AG04450 (cell line): ENCODE measurements at places on chromosomes 7 and 10.

- no peak for DNase-seq
These were observed 459.9 kb downstream of the PLXNA4 start for GRCh38 chr7:132116369-132116768.

GRCh38 chr7:113414401-113415035 is 296.2 kb upstream of the SMIM30 start:
- no peak for DNase-seq

DNA sequence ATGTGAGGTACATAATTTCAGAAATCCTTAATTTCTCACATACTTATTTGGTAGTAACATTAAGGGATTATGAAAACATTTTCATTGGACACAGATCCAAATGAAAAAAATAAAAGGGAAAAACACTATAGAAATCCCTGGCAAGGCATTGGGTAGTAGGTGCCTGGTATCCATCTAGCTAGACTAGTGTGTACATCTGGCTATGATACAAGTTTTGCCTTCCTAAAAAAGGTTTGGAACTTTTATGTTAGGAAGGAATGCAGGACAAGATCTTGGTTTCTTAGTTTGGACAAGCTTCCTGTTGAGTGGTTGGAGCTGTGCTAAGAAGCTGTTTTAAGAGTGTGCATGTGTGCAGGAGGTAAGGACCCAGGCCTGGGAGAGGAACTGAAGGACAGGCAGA is 252.3 kb upstream of the GLI3 start:
- DNase-seq = no peak

- DNase-seq = no peak
These were observed 39.5 kb downstream of the CRHR2 start for GRCh38 chr7:30642789-30643188.

- no peak for DNase-seq
These were observed at the start of gene RP9 for GRCh38 chr7:33109005-33109757. TSS of gene RP9 (minus strand) at chr7:33109404. CDS start at chr7:33109372, 32 bp downstream.

DNA sequence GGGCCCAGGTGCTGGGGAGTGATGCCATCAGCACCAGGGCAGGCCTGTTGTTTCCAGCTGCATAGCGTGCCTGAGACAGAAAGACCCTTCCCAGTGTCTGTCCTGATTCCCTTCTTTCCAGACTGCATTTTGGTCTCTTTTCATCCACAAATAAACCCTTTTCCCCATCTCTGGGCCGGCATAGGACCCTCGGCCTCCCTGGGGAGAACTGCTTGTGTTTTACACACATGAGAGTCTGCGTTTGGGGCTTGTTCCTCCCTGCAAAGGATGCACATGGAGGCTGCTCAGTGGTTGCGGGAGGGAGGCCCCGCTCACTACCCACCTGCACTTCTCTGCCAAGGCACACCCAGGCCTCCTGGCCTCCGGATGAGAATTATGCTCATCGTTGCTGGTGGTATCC is 5.8 kb upstream of the MMP21 start:
- DNase-seq = no peak

- DNase-seq = no peak
These were observed 33.9 kb downstream of the CHN2 start for GRCh38 chr7:29228289-29229011.

GRCh38 chr7:80584778-80585177 is 53.7 kb upstream of the CD36 start:
- DNase-seq = no peak

DNA sequence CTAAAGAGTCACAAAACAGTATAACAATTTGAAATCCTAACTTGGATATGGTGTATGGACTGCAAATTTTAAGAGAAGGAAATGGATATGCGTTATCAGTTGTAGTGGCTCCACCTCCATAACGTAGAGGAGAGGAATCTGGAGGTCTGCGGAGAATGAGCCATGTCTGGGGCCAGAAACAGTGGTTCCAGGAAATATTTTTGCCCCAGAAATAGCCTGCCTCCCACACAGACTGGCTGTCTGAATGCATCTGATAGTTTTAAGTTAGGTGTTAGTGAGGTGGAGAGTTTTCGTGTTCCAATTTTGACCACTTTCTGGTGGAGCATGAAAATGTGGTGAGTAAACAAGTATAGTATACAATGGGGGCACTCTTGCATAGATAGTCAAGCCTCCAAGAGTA is 1.6 kb downstream of the PHTF2 start:
- no peak for DNase-seq

GRCh38 chr10:7285522-7286322 is 125.1 kb downstream of the SFMBT2 start:
- no peak for DNase-seq

DNA sequence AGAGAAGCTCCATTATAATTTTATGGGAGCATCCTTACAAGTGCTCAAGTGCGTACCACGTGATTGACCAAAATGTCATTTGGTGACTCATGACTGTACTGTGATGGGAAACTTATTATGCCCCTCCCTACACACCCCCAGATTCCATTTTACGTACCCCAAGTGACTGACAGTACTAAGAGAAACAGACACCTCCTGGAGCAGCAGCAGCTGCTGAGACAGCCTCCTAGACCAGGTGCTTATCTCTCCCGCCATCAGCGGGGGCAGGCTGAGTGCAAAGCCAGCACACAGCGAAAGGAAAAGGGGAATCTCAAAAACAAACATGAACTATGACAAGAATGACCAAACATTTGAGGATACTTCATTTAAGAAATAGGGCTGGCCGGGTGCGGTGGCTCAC is 4.2 kb upstream of the ADAM12 start:
- no peak for DNase-seq

DNA sequence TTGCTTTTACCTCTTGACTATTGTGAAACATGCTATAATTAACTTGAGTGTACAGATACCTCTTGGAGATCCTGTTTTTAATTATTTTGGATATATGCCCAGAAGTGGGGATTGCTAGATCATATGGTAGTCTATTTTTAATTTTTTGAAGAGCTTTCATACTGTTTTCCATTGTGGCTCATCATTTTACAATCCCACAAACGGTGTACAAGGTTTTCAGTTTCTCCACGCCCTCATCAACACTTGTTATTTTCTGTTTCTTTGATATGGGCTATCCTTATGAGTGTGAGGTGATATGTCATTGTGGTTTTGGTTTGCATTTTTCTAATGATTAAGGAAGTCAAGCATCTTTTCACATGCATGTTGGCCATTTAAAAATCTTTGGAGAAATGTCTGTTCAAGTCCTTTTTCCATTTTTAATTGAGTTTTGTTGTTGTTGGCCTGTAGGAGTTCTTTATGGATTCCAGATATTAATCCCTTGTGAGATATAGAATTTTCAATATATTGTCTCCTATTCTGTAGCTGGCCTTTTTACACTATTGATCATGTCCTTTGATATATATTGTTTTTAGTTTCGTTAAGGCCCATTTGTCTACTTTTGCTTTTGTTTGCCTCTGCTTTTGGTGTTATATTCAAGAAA is 7.5 kb downstream of the AGK start:
- no peak for DNase-seq

GRCh38 chr7:41969561-41970105 is 266.7 kb upstream of the INHBA start:
- DNase-seq = no peak

DNA sequence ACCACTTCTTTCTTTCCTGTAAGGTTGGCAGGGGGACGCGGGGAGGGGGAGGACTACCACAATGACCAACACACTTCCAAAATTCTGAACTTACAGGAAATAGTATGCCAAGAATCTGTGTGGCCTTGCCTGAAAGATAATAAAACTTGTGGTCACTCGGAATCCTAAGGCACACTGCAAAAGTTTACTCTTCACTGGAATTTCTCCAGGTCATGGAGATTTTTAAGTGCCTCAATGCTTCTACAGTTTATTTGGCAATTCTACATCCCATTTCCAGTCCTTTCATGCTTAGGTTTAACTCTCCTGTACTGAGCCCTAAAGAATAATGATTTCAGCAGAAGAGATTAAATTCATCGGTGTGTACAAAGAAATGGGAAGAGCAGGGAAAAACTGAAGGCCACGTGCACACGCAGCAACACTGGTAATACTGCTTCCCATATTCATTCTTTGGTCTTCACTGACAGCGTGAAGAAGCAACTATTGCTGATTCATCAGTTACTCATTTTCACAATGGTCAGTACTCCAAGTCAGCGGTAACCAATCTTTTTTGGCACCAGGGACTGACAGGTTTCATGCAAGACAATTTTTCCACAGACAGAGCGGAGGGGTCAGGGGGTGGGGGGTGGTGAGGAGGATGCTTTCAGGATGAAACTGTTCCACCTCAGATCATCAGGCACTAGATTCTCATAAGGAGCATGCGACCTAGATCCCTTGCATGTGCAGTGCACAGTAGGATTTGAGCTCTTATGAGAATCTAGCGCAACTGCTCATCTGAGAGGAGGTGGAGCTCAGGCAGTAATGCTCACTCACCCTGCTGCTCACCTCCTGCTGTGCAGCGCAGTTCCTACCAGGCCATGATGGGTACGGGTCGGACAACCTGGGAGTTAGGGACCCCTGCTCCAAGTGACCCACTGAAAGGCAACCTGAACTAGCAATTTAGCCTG is 9.8 kb downstream of the LARP4B start:
- no peak for DNase-seq

DNA sequence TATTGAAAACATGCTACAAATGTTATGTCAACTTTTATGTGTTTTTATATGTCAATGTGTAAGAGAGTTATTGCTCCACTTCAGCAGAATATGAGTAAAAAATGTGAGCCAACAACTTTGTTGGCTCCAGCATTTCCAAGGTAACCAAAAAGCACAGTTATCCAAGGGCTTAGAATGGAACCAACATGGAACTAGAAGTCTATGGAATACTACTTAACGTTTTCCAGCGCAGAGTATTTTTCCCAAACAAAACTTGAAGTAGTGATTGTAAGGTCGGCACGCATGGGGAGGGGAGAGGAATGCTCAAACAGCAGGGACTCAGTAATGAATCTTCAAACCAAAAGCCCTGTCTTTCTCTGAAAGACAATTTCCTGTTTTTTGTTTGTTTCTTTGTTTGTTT is 45.0 kb upstream of the TSPAN13 start:
- no peak for DNase-seq

- no peak for DNase-seq
These were observed 516.4 kb downstream of the PCDH15 start for GRCh38 chr10:54284526-54285193.

- DNase-seq = no peak
These were observed 6.9 kb downstream of the PIK3CG start for GRCh38 chr7:106871793-106872571.

DNA sequence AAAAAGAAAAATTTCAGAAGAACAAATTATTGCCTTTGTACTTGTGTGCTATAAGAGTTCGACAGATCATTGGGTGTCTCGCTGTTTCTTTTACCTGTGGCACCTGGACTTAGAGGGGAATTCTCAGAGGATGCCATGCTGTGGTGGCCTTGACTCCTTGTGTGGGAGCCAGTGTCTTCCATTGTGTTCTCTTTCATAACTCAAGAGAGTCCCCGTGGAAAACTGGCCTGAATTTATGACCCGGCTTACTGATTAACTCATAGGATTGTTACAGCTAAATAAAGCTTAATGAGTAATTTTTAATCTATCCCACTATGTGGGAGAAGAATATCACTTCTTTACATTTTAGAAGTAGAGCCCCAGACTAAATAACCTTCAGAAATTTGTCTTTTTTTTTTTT is 54.5 kb downstream of the UBE3C start:
- DNase-seq = no peak

DNA sequence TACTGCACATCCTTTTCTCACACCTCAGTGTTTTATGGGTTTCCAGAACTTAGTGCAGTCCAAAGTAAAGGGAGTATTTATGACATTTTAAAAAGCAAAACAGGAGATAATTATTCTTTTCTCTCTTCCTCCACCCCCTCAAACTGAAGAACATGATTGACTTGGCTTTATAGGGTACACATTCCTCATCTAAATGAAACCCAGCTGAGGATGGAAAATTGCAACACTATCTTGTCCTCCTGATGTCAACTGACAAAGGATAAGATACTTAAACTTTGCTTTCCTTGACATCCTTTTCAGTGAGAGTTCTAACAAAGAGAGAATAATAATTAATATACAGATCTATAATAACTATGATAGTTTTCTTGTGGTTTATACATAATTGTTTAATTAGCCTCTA is 299.1 kb downstream of the BBS9 start:
- no peak for DNase-seq

- DNase-seq = peak; percentile 87
These were observed 28.1 kb downstream of the ARL4A start for GRCh38 chr7:12715372-12716133.

DNA sequence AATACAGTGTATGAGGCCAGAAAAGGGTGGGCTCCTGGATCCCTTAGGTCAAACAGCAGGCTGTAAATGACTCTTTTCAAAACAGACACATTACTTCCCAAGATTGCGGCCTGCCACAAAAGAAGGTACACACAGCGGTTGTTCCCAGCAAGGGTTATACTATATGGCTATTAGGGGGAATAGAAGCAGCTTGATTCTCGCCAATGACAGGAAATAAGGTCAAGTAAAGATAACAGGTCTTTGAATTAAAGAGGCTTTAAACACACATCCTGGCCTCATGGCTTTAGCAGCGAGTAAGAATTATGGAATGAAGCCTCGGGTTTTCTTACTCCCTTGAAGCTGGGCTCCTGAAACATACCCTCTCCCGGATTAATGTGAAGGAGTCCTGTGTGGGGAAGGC is 58.3 kb downstream of the CYP26A1 start:
- DNase-seq = no peak

DNA sequence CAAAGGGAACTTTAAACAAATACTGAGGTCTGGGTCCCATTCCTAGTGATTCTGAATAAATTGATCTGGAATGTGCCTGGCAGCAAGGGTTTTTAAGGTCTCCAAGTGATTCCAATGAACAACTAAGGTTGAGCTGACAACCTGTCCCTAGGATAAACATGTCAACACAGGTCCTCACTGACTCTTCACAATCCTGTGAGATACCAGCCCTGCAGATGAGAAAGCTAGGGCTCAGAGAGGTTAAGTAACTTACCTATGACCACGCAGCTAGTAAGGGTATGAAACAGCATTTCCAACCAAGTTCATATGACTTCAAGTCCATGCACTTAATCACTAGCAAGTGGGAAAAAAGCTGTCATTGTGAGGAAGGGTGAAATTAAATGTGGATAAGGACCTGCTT is 44.0 kb downstream of the SEM1 start:
- DNase-seq = no peak

DNA sequence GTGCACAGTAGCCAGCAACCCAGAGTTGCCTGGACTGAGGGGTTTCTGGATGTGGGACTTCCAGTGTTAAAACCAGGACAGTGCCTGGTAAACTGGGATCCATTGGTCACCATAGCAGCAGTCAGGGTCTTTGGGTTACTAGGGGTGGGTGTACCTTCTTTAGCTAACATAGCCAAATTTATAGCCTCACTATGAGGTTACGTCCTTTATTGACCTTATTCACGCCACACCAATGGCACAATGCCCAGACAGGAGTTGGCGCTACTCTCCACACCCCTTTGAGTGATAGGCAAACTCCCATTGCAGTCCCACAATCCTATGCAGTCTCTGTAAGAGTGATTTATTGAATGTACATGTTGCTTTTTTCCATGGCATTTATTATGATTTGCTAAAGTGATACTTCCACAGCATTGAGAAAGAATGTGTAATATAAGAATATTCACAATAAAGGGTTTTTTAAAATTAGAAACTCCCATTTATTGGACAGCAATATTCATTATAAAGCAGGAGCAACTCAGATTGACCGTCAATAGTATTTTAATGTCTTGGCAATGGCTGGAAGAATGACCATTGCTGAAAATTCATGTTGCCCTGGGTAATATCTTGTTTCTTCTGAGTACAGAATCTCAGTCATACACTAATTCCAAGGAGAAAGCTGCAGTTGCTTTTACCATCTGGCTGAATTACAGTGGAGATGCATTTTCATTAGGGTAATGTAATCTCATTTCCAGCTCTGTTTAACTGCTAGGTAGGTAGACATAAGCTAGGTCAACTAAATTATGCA is 26.1 kb downstream of the IFIT5 start:
- DNase-seq = no peak

- DNase-seq = no peak
These were observed 40.8 kb upstream of the INSIG1 start for GRCh38 chr7:155256761-155257481.
